ENCODE measurements at places on chromosomes 2 and 18. TPM values are rescaled to one million over a fixed set of nuclear protein-coding genes. Genes with fewer than 3 reads are reported as not detected.

The HOXD9 gene
- not detected for total RNA-seq

The DUSP19 gene
- total RNA-seq, result 6.0 TPM

The TBR1 gene
- total RNA-seq, result not detected

The C1GALT1C1L gene
- total RNA-seq, result not detected

The NOSTRIN gene
- total RNA-seq, result not detected

The POTEC gene
- total RNA-seq, result not detected

The FAM117B gene
- total RNA-seq, result 12.3 TPM

Data from activated naive CD4-positive, alpha-beta T cell treated with anti-CD3 and anti-CD28 coated beads for 36 hours (primary cell).